NCI-H2081 treated with DMSO at 0.1 percent for 48 hours (cell line): ENCODE measurements at places on chromosomes 2 and 18.

DNA sequence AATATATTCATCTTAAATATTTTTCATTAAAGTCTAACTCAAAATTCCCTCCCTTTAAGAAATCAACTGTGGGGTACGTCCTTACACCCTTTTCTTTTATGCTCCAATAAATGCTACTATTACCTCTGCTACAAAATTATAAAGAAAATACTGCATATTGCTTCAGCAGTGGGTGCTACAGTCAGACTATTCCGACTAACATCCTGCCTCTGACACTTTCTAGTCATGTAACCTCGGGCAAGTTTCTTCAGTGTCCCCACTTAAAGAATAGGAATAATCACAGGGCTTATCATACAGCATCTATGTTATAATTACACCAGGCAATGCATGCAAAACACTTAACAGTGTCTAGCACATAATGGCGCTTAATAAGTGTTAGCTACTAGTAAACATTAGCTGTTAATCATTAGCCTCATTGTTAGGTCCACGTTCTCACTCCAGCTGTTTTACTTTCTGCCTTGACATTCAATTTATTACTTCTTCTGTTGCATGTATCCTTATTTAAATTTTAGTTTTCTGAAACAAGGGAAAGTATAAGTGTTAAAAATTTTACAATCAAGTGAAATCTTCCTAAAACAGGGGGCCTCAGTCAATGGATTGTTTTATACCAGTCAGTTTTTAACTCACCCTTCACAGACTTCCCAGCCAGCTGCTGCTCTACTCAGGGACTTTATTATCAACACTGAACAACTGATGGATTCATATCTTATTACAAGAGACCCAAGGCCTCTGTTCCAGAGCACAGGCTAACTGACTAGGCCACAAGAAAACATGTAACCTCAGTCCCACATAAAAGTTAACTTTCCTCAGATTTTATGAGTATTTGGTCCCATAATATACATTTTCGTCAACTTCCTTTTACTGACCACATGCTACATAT, 54.0 kb downstream of the CLASP1 start:
- no peak for DNase-seq

GRCh38 chr2:96839293-96839874, 4.4 kb downstream of the ANKRD23 start:
- no peak for DNase-seq

GRCh38 chr18:23073996-23074606, 61.2 kb upstream of the CABLES1 start:
- DNase-seq, result no peak

DNA sequence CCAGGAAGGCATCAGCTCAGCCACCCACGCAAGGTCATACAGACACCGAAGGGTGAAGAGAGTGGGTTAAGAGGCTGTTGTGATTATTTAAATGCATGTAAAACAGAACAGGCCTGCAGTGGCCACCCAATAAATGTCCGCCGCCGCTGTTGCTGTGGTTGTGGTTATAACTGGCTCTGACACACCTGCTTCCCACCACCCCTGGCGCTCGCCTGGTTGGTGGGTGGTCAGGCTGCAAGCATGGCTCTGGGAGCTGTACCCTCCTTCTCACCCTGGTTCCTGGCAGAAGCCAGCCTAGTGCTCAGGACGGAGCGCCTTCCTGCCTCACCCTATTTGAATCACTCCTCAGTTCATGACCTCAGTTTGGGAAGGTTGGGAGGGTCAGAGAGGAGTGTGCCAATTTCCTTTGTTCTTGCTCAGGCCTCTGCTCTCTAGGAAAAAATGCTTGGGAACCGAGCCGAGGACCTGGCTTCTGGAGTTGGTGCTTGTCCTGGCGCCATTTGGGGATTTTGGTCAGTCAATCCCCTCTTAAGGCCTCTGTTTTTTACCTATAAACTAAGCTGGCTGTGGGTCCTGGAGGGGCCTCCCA, 5.3 kb upstream of the CRYBA2 start:
- no peak for DNase-seq

DNA sequence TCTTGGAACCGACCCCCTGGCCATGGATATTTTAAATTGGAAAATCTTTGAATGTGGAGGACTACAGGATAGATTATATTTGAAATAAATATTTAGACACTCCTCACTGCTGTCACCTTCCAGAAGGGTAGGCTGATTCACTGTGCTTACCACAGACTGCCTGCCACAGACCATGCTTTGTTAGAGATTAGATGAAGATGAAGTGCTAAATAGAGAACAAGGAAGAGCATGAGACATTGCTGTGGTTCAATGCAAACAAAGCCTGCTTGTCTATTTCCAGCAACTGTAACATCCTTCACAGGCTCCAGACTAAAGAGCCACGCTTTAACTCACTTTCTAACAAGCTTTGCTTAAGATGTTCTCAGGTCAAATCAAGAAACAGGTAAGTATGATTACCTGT, 81.0 kb upstream of the TMEM17 start:
- no peak for DNase-seq

DNA sequence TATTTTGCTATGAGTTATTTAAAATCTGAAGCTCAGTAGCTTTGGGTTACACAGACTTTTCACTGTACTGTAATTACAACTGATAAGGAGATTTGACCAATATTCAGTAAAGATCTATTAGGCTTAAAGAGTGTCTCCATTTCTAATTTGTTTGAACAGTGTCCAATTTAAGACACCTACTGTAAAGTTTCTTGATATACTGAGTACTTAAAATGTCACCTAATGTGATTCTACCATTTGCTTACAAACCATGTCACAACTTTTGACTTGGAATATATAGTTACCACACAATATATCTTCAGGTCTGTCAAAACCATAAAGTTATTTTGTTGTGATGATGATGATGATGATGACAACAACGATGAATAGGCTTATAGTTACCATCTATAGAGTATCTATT, 228.5 kb upstream of the SMAD7 start:
- DNase-seq, result no peak

GRCh38 chr18:75377926-75378325, 49.6 kb downstream of the SMIM21 start:
- DNase-seq, result no peak

DNA sequence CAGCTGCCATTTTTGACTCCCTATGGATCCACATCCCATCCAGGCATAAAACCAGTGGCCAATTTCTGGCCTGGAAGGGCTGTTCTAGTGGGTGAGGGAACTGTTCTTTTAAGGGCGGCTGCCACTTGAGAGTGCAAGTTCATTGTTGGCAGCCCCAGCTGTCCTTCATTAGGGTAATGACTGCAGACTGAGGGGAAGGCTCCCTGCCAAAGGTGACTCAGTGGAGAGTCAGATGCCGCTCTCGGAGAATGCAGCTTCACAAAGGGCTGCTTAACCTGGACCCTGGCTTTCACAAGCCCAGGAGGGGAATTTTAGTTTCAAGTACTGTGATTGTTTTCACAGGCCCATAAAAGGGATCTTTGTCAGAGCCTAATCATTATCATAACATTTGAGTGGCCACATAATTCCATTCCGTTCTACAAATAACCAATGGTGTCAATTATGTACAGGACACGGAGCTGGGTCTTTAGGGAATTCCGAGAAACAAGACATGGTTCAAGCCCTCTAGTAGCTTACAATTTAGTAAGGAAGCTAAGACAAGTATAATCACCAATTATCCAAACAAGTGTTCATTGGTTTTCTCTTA, 235.7 kb downstream of the CDCA7 start:
- DNase-seq, result no peak

DNA sequence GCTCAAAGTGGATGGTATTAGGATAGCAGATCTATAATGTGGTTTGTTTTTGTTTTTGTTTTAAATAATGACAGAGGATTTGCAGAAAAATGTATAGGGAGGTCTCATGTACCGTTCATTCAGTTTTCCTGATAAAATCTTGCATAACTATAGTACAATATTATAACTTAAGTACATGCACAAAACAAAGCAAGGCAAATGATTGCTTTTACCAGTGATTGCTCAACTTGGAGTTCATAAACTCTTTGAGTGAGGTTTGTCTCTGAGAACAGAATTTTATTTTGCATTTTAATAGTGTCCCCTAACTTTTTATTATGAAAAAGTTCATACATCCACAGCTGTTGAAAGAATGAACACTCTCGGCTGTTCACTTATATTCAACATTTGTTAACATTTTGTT, 96.6 kb downstream of the MAP4K4 start:
- DNase-seq, result no peak

- DNase-seq, result no peak
Measured at GRCh38 chr2:26235089-26235488, 9.3 kb downstream of the HADHA start.

DNA sequence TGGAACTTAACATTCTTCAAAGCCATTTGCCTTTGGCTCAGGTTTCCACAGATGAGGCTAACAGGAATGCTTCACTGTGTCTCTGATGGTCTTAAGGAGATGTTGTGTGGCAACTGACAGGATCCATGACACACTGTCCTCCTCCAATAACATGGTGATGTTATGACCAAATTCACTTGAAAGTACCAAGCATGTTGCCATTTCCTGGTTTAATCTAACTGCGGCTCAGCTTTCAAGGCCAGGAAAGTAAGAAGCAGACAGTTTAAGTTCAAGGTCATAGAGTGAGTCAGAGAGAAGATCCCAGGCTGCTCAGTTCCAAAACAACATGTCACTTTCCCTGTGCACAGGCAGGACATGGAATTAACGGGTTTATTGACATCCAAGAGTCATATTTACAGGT, 513.6 kb downstream of the STK39 start:
- no peak for DNase-seq

DNA sequence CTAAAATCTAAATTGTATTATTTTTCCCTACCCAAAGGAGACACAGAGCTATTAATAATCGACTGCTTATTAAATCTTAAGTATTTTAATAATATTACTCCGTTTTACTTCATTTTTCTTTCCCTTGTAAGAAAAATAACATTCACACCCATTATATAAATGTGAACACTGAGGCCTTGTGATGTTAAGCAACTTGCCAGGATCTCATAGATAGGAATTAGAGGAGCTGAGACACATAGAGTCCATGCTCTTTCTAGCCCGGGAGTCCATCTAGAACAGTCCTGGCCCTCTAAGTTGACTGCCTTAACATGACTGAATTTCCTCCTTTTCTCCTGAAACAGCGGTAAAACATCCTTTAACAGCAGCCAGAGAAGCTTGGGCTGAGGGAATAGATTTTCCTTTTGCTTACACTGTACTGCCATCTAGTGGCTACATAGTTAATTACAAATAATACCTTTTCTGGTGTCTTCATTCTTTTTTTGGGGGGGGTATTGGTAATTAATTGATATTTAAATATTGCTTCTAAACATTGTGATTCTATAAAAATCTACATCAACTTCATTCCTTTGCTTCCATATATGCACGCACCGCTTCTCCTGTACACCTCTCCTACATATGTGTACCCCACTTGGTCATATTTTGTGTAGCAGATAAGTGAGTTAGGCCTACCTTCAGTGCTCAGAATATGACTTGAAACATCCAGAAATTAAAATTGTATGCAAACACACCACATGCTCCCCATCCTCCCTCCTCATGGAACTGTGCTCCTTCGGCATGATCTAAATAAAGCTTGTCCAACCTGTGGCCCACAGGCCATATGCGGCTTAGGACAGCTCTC, 125.8 kb upstream of the HNMT start:
- DNase-seq, result peak; percentile 4

DNA sequence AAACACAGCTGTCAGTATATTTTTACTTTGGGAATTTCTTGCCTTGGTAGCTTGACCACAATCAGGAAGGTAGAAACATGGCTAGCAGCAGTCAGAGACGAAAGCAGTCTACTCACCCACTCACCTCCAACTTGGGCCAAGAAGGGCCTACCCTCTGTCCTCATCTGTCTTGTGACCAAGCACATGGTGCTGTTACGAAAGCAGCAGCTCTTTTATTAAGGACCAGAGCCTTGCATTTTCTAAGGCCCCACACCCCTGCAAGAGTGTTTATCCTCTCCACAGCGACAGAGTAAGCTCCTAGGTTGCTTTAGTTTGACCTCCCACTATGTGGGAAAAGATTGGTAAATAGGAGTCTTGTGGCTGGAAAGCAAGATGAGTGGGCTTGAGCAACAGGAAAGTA, 31.3 kb upstream of the MSTN start:
- DNase-seq, result no peak
